Left hindlimb (tissue), 1 donor: ENCODE measurements at places on chromosomes 12 and 14.

DNA sequence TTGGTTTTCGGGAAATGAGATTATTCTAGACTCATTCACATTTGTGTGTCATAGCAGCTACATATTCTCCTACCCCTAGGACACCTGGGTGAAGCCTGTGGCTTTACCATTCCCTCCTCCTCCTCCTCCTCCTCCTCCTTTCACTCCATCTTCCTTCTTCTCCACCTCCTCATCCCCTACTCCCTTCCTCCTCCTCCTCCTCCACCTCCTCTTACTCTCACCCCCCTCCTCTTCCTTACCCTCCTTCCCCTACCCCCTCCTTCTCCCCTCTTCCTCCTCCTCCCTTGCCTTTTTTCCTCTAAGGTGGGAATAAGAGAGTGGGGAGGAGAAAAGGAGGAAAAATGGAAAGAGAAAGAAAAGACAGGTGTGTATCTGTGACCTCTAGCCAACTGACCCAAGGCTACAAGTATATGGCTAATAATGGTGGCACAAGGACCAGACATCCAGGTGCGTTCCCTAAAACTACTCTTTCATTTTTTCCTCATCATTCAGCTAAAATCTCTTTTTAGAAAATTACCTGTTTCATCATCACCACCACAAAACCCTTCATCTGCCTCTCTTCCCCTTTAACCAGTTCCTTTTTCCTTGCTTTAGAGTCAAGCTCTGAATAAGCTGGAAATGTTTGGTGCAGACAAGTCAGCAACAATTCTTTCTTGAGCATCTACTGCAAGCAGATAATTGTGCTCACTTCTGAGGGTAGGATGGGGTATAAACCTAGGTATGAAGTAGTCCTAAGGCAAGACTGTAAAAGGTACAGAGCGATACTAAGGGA is 149.8 kb upstream of the FOXN3 start:
- DNase-seq: no peak

DNA sequence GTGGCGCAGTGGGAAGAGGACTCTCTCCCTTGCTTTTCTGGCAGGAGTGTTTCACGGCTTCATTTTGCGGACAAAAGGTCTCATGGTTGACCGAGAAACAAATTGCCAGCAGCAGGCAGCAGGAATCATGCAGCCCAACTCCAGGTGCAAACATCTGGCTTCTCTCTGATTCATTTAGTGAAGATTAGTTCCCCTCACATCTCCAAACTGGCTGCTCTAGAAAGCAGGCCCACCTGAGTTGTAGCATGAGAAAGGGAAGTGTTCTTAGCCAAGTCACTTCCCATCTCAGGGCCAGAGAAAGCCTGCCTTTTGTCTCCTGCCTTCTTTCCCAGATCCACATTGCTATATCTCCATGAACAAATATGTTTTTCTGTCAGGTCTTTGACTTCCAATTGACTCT is 120.8 kb upstream of the CCDC196 start:
- no peak for DNase-seq

GRCh38 chr12:80813820-80814219 is 97.1 kb downstream of the MYF5 start:
- no peak for DNase-seq

- DNase-seq: no peak
Measured at GRCh38 chr14:32083789-32084188, 6.7 kb downstream of the ARHGAP5 start.
